NCI-H345 (cell line): ENCODE measurements at places on chromosomes 7 and 10.
A peak's percentile ranks its signal among the peaks of the same experiment; 100 is the strongest.

DNA sequence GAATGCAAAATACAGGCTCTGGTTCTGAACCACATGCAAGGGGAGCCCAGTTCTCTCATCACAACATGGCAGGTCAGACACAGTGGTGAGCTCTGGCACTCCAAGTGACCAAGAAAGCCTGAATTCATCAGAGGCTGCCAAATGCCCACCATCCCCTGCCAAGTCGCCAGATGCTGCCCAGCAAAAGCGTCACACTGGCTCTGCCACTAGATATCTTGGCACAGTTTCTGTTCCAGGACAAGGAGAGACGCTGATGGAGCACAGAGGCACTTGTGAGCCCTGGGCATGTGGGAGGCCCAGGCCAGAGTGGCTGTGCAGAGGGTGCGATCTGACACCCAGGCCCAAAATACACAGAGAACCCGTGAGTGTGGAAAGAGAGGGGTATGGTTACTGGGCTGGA lies 57.8 kb downstream of the GAD2 start:
- no peak for DNase-seq

GRCh38 chr10:62268027-62268398 lies 631 bp downstream of the RTKN2 start:
- peak; percentile 15 for DNase-seq

DNA sequence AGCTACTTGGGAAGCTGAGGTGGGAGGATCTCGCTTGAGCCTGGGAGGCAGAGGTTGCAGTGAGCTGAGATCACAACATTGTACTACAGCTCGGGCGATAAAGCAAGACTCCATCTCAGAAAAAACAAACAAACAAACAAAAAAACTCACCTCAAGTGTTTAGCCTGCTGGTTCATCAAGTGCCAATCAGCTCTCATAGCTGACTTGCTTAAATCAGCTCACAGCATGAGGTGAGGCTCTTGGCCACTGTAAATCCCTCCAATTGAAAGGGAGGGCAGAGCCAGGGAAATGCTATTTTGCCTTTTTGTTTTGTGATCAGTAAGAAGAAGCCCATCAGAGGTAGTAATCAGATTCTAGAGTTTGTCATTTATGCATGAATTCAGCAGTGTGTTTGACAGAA lies 112.3 kb downstream of the RAB11FIP2 start:
- peak; percentile 29 for DNase-seq

GRCh38 chr7:152894295-152895170 lies 135.0 kb downstream of the ACTR3B start:
- DNase-seq, result no peak

GRCh38 chr10:59563531-59563930 lies 146.1 kb downstream of the SLC16A9 start:
- no peak for DNase-seq

- no peak for DNase-seq
These were observed 211.3 kb downstream of the GRID1 start for GRCh38 chr10:86155054-86155921.

- DNase-seq, result no peak
These were observed 95.7 kb downstream of the BICC1 start for GRCh38 chr10:58608351-58608750.

DNA sequence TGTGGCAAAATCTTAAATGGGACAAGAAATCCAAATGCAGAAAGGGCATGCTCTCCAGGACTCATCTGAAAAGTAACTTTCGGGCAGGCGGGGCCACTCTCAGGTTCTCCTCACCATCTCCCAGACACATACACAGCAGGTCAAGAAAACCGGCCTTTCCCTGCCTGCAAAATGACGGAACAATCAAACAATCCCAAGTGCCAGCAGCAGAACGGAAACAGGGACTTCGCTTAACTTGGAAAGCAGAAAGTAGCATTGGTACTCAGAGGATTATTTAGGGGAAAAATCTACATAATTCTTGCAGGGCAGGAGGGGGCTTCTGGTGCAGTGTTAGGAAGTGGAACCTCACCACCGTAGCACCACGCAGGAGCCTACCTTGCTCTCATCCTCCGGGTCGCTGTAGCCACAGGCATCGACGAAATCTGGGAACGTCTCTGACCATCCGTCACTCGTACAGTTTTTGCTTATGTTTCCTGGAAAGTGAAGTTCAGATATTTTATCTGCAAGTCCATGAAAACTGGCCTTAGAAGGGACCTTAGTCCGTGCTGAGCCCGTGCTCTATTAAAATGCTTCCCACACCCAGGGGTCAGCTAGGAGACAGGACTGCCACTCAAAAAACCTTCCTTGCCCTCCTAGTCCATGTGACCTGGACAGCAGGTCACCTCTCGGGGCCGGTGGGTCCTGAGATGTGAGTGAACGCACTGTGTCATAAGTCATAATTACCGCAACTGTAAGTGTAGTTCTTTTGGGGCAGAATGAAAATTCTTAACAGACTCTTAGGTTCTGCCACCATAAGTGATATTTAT lies 41.1 kb downstream of the VIPR2 start:
- DNase-seq, result no peak

DNA sequence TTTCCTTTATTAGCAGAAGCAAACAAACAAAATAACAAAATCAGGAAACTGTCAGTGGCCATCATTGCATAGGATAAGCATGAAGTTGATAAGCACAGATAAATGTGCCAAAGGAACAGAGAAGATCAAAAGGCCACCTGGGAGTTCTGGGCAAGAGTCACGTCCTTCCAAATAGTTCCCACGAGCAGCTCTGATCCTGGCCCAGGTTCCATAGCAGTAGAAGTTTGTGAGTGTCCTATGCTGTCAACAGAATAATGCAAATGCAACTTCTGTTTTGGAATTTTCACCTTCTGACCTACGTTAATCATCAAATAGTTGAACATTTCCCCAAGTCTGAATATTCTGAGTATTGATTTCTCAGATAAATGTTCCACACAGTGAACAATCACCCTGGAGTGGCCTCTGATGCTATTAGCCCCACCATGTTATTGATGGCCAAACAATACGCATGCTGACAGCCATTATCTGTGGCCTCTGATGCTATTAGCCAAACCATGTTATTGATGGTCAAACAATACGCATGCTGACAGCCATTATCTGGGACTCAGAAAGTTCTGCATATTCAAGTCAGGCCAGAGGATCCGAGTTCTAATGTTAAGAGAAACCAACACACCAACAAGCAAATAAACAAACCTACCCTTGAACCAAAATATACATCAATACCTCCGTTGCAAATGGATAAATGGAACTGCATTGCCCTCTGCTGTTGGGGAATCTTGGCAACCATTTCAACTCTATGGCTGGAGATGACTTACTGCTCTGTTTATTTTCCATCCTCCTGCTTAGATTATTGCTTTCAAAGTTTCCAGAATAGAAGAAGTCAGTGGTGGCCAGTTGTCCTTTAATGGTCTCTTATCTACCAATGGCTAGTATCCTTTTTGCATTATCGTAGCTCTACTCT lies 63.3 kb downstream of the MRC1 start:
- DNase-seq, result no peak

DNA sequence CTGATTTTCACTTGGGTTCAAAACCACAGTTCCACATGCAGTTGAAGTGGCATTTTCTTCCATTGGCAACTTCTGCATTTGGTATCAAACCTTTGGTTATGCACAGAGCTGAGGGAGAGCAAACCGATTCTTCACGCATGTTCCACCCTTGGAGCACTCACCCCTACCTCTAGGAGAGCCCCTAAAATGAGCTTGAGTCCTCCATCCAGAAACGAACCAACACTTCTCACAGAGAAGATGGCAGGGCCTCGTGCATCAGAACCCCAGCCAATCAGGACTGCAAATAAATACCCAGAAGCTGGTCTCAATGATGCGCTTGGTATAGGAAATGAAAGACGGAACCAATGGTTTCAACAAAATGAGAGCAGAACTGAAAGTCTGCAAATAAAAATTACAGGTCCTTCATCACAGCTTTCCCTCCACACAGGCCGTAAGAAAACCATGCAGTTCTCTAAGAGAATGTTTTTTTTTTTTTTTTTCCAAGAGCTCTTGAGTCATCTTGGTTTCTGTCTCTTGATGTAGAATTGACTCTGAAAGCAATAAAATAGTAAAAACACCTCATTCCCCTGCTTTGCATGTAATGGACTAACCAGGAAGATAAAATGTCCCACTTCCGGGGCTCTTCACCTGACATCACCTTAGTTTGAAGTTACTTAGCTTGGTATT lies 23.9 kb downstream of the KLF6 start:
- DNase-seq, result no peak

DNA sequence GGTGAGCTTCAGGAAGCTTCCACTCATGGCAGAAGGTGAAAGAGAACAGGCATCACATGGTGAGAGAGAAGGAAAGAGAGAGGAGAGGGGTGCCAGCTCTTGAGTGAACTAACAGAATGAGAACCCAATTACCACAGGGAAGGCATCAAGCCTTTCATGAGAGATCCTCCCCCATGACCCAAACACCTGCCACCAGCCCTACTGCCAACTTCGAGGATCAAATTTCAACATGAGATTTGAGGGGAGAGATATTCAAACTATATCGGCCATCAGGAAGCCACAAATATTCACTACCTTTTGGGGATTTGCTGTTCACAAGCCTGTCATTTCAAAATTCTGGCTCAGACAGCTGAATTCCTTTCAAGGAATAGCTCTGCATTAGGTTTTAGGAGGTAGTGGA lies 39.9 kb upstream of the SMNDC1 start:
- DNase-seq, result no peak
